ENCODE measurements at places on chromosomes 12 and 14.

DNA sequence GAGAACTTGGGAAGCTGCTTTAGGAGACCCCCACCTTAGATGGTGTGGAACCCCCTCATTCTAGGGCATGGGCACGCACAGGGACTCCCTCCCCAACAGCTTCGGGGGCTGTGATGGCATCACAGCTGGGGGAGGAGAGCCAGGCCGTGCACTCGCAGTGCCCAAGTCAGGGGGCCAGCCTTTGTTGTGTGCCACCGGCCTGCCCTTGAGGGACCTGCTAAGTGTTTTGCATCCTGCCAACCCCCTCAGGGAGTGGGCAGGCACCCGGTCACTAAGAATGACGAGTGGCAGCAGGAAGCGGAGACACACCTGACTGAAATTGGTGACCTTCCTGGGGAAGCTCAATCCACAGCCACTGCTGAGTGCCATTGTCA lies 334.9 kb upstream of the SFSWAP start:
- DNase-seq = no peak

- DNase-seq = no peak
Measured at GRCh38 chr14:31881531-31882310, 195.4 kb upstream of the ARHGAP5 start.

DNA sequence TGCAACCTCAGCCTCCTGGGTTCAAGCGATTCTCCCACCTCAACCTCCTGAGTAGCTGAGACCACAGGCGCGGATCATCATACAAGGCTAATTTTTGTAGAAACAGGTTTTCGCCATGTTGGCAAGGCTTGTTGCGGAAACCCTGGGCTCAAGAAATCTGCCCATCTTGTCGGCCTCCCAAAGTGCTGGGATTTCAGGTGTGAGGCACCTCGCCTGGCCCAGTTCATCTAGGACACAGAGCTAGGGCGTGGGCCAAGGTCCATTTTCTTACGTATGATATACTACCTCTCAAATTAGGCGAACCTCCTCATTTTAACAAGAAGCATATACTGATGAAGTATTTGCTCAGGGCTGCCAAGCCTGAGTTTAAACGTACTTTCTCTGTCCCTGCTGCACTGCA lies 2.1 kb downstream of the RPS29 start:
- DNase-seq = no peak

DNA sequence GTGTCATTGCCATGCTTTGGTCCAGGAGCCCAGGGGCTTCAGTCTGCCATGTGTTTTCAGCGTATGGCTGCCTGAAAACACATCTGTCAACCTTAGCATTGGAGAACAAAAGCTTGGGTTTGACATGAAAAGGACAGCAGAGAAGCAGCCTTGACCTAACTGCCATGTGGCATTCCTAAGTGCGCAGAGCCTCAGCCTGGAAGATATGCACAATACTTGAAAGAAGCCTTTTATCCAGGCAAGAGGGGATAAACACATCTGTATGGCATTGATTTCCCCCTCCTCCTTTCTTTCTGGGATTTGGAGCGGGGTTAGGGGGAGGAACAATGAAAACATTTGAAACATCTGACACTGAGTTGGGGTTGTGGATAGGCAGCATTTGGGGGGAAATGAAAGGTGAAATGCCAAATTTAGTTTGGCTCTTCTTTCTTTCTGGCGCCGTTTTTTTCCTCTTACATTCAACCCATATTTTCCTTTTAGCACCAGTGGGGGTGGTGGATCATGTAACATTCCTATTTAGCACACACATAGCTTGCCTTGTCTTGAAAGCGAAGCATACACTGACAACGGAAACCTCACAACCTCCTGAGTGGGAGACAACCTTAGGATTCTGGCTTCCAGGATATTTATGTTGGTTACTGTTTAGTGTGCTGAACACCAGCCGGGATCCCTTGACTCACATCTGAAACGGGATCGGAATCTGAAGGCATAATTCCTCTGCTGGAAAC lies 177.0 kb downstream of the C12orf75 start:
- DNase-seq = no peak

- DNase-seq = no peak
Measured at GRCh38 chr12:94284046-94284445, 135.7 kb downstream of the PLXNC1 start.

DNA sequence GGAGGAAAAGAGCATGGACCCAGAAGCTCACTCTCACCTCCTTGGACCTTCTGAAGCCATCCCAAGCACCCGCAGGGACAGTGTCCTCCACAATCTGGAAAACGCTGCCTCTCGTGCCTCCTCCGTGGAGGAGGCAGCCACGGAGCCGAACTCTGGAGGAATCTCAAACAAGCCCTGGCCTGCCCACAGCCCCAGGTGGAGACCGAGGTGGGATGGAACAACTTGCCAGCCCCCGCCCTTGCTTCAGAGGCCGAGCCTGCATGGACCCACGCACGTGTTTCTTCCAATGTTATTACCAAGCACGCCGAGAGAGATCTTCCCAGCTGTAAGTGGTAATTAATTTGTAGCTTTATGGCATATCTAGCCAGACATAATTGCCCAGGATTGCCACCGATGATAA lies 61.3 kb downstream of the SCARB1 start:
- DNase-seq = no peak

- no peak for DNase-seq
Measured at GRCh38 chr12:16163901-16164300, 113.6 kb downstream of the SLC15A5 start.

DNA sequence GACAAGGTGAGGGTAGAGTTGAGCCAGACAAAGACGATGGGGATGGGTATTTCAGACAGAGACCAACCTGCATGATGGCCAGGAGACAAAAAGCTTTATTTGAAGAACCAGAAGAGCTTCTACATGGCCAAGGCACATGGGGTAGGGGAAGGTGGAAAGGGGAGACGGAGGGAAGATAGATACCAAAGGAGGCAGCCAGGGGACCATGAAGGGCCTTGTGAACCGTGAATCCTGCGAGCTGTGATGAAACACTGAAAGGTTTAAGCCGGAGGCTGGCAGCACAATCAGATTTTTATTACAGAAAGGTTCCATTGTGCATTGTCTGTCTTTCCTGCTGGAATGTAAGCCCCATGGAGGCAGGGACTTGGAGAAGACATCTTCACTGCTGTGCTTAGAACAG lies 72.4 kb downstream of the PLXNC1 start:
- no peak for DNase-seq

- no peak for DNase-seq
Measured at GRCh38 chr12:111791507-111791906, 24.8 kb downstream of the ALDH2 start.

- DNase-seq = peak; percentile 7
Measured at GRCh38 chr12:50246873-50247612, 36.3 kb downstream of the LIMA1 start.

- no peak for DNase-seq
Measured at GRCh38 chr14:83163016-83163415, 1629.4 kb upstream of the SEL1L start.

- no peak for DNase-seq
Measured at GRCh38 chr12:66074561-66074960, 56.0 kb downstream of the LLPH start.

DNA sequence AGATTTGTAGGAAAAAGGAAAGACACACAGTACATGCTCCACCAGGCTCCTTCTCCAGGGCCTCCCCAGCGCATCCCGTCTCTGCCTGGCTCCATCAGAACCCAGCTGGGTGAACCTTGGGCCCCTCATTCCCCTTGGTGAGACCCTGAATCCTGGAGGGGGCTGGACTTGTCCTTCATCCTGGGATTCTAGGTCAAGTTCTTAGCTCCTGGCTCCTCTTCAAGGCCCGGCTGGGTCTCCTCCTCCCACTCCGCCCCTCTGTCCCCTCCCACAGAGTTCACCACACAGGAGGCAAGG lies 49.2 kb downstream of the PSMA6 start:
- DNase-seq = no peak

DNA sequence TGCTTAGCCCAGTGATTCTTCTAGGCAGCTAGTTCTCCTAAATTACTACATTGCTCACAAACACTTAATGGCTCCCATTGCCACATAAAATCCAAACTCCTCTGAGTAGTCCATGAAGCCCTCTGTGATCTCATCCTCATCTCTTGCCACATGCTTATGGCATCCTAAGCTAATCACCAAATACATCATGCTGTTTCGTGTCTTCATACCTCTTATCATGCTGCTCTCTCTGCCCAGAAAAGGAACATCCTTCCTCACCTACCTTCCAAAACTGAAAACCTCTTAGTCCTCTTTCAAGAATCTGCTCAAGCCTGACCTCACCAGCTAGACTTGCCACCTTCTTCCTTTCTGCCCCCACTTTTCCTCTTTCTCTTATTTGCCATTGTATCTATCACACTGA lies 108.5 kb downstream of the DUSP6 start:
- no peak for DNase-seq

DNA sequence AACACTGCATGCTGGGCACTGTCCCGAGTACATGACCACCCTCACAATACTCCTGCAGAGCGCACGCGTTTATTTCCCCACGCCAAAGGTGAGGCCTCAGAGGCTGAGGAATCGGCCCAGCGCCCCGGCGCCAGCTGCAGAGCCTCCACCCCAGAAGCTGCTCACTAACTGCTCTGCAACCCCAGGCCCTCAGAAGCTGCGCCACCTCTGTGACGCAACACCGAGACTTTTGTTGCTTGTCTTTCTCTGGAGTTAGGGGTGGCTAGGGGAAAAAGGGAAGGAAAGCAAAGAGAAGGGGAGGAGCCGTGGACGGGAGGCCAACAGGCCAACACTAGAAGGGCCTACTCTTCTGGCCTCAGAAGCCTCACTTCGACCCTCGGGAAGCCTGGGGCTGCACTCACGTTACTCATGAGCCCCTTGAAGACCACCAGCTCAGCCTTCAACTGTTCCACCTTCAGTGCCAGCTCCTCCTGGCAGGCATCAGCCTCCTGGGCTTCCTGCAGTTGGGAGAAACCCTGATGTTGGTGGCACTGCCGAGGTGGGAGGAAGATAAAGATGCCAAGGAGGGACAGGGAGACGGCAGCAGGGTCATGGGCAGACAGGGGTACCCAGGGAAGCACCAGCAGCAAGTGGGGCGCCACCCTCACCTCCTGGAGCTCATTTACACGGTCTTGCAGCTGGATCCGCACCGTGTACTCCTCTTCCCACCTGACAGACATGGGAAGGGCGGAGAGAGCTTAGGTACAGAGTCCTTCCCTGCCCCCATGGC lies 5.4 kb downstream of the IFFO1 start:
- no peak for DNase-seq

DNA sequence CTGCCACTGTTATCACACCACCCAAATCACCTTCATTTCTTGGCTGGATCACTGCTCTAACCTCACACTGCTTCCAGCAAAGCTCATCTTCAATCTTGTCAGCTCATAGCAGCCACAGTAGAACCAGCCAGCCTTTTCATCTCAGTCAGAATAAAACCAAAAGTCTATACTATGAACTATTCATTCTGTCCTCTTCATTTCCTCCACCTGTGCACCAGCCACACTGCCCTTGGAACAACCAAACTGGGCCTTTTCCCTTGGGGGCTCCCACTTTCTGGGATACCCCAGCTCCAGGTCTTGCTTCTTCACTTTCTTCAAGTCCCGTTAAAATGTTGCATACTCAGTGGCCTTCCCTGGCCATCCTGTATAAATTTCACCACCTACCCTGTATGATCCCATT lies 234.4 kb upstream of the DAAM1 start:
- DNase-seq = no peak

DNA sequence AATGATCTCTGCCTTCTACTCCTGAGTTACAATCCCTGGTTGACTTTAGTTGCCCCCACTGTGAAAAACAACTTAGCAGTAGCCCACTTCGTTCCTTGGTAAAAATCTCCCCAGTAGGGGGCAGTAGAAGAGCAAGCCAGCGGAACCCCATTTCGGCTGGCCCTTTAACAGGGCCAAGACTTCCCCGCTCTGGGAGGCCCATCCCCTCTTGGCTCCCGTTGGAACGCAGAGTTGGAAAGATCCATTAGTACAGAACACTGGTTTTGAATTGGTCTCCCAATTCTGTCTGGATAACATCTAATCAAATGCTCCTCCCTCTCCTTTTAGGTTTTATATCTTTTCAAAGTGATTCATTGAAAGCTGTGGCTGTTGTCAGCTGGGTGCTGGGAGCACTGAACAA lies 1133.3 kb downstream of the BCL11B start:
- peak; percentile 64 for DNase-seq

DNA sequence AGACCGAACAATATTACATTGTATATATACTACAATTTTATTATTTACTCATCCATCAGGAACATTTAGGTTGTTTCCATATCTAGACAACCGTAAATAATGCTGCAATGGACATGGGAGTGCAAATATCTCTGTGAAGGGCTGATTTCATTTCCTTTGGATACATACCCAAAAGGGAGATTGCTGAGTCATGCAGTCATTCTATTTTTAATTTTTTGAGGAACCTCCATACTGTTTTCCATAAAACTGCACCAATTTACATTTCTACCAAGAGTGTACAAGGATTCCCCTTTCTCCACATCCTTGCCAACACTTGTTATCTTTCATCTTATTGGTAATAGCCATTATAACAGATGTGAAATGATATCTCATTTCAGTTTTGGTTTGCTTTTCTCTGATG lies 84.7 kb downstream of the SLC41A2 start:
- DNase-seq = no peak

GRCh38 chr14:103802356-103802755 lies 45.0 kb downstream of the PPP1R13B start:
- DNase-seq = no peak

GRCh38 chr12:22474970-22475720 lies 69.2 kb downstream of the C2CD5 start:
- DNase-seq = no peak

DNA sequence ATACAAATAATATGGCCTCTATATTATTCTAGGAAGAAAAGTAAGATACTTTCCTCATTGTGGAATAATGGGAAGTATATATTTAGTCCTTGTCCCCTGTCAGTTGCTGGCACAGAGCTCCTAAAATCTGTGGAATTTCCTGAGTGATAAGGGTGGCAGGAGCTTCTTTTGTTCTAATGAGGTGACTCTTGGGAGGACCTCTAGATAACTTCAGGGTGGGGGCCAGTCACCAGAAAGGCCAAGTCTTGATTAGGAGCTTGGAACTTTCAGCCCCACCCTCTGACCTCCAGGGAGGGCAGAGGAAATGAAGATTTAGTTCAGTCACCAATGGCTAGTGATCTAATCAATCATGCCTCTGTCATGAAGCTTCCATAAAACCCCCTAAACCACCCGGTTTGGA lies 179.9 kb upstream of the PRICKLE1 start:
- DNase-seq = no peak

DNA sequence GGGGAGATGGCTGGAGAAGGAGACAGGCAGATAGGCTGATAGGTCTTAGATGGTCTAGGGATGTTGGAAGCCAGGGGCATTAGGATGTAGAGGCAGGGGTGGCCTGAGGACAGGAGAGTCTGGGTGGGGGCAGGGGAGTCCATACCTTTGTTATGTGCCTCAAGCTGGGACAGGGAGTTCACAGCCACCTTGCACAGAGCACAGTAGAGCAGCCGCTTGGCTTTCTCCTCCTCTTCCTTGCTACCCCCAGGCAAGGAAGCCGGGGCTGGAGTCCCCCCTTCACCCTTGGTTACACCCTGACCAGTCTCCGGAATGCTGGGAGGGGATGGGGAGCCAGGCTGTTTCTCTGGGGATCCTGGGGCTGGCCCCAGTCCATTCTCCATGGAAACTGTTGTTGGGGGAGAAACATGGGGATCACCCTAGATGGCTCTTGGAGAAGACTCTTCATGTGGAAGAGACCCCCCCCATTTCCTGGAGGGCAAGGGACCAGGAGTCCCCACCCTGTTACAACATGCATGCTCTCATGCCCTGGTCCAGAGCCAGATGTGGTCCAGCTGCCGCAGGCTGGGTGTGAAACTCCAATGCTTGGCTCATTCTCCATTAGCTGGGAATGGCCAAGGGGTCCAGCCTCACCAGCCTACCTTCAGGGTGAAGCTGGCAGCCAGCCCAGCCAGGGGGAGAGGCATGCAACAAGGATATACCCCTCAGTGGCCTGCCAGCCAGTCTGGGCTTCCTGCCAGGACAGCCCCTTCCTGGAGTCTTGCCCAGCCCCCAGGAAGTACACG lies 7.2 kb upstream of the GPR84 start:
- no peak for DNase-seq

Data from stimulated activated CD4-positive, alpha-beta T cell treated with anti-CD3 and anti-CD28 coated beads, Interleukin-4, amount 100 ng/mL, for 4 hours (primary cell).